NCI-H2227 treated with DMSO at 0.1 percent for 48 hours (cell line): ENCODE measurements at places on chromosomes 13 and 19.

DNA sequence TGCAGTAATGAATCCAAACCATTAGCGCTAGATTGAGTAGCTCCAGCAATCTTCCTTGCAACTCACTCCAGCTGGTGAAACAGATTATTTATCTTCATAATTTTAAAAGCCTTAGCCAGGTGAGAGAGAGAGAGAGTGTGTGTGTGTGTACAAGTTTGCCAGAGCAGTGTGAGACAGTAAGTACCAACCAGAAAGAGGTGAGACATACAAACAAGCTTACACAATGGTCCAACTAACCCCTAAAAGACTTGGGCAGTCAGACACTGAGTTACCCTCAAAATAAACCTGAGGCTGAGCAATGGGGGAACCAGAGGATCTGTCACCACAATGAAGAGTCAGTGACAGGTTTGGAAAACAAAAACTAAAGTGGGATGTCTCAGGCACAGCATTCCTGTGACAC, 8.1 kb upstream of the THSD1 start:
- DNase-seq = no peak

- DNase-seq = no peak
Measured at GRCh38 chr13:46964789-46965527, 68.1 kb upstream of the HTR2A start.

DNA sequence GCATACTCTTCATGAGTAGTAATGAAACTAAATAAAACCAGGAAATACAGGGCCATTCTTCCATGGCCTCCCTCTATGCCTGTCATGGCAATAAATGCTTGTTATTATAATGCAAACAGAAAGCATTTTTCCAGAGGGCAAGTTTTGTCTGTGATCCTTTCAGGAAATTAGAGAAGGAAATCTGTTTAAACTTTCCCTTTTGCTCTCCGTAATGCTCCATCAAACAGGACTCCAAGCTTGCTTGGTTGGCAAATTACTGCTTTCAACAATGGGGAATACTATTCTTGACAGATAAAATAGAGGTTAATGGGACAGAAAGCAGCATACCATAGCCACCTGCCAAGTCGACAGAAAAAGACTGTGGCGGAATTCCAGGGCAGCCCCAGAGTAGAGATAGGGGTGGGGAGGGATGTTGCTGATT, 252.5 kb downstream of the LHFPL6 start:
- peak; percentile 41 for DNase-seq

DNA sequence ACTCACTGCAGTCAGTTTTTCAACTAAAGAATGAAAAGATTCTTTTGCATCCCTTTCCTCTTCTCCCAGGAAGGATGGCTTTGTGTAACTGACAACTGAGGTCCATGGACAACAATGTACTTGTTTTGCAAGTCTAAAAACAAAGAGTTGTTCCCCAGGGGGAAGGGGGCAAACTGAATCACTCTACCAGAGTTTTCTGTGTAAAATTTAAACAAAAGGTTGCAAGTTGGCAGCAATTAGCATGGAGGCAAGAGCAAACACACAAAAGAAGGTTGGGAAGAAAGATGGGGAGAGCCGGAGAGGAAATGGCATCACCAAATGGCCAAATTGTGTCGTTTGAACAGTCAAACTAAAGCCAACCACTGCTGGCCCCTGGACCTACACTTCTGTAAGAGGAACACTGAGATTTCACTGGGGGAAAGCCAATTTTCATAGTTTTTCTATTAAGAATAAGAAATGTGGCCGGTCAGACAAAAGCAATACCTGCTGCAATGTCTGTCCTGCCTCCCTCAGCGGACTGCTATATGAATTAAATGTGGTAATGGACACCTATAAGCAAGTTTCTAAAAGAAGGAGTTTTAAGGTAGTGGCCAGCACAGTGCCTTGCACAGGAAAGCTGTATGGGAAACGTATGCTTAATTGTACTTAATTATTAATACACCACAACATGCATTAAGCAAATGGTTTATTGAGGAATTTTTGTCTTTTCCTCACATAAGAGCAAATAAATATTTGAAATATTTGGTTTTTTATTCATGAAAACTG, 16.1 kb upstream of the SACS start:
- no peak for DNase-seq

DNA sequence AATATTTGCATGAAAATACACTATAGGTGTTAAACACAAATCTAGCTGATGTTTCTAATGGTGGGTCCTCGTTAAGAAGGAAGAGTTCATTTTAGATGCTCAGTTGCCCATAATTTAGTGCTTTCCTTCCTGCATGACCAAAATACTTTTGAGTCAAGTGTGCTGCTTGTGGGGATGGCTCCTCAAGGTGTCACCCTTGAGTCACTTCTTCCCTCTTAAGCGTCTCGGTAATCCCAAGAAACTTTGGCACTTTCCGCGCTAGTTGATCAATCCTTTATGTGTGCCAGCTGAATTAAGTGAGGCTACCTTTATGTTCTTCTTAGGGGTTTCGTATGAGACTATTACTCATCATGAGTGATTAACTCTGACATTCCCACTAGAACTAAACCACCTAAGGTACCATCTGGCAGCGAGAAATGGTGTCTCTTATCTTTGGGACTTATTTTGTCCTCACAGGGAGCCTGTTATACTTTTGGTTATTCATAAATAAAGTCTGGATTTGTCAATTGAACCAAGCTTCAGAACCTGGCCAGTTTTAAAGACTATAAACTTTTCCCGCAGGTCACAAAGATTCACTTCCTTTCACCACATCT, 106.8 kb downstream of the NHLRC3 start:
- DNase-seq = peak; percentile 1

GRCh38 chr13:100961186-100961585, 286.6 kb upstream of the TMTC4 start:
- no peak for DNase-seq

DNA sequence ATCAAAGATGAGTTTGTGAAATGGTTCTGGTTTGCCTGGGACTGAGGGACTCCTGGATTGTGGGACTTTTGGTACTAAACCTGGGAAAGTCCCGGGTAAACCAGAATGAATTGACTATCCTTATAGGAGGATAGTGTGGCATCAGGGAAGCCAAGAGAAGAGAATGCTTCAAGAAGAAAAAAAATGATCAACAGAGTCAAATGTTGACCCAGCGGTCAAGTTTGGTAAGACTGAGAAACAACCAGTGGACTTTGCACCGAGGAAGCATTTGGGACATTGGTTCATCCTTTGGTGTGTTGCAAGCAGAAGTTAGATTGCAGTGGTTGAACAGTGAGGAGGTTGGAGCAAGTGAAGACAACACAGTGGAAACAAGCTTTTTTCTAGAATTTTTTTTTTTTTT, 33.5 kb downstream of the CLEC17A start:
- DNase-seq = no peak

GRCh38 chr13:20776751-20777150, 3.0 kb upstream of the EEF1AKMT1 start:
- no peak for DNase-seq

GRCh38 chr19:18282788-18283141, 1.3 kb upstream of the JUND start:
- DNase-seq = no peak

GRCh38 chr19:3319643-3320353, 46.6 kb upstream of the NFIC start:
- no peak for DNase-seq

DNA sequence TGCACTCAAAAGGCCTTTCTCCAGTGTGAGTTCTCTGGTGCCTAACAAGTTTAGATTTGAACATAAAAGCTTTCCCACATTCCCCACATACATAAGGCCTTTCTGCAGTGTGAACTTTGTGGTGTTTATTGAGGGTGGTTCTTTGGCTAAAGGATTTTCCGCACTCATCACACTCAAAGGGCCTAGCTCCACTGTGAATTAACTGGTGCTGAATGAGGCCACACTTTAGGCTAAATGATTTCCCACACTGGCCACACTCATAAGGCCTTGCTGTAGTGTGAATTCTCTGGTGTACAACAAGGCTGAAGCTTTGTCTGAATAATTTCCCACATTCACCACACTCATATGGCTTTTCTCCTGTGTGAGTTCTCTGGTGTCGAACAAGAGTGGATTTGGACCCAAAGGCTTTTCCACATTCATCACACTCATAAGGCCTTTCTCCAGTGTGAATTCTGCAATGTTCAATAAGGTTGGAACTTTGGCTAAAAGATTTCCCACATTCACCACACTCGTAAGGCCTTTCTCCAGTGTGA, 6.2 kb downstream of the ZNF416 start:
- DNase-seq = no peak

DNA sequence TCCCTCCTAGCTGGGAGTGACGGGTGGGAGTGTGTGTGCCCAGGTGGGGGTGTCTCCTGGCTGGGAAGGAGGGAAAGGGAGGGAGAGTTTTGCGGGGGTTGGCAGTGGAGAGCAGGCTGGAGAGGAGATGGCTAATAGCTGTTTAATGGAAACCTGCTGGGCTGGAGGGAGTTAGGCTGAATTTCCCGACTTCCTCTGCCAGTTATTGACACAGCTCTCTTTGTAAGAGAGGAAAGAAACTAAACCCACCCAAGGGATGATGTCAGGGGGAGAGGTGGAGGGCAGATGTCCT, 10.2 kb upstream of the ILF3 start:
- peak; percentile 28 for DNase-seq

GRCh38 chr19:33388725-33389420, 15.4 kb downstream of the CEBPG start:
- no peak for DNase-seq

GRCh38 chr13:95150555-95150954, 150.7 kb downstream of the ABCC4 start:
- no peak for DNase-seq

- DNase-seq = no peak
Measured at GRCh38 chr19:2351591-2351990, 8.5 kb upstream of the TMPRSS9 start.

DNA sequence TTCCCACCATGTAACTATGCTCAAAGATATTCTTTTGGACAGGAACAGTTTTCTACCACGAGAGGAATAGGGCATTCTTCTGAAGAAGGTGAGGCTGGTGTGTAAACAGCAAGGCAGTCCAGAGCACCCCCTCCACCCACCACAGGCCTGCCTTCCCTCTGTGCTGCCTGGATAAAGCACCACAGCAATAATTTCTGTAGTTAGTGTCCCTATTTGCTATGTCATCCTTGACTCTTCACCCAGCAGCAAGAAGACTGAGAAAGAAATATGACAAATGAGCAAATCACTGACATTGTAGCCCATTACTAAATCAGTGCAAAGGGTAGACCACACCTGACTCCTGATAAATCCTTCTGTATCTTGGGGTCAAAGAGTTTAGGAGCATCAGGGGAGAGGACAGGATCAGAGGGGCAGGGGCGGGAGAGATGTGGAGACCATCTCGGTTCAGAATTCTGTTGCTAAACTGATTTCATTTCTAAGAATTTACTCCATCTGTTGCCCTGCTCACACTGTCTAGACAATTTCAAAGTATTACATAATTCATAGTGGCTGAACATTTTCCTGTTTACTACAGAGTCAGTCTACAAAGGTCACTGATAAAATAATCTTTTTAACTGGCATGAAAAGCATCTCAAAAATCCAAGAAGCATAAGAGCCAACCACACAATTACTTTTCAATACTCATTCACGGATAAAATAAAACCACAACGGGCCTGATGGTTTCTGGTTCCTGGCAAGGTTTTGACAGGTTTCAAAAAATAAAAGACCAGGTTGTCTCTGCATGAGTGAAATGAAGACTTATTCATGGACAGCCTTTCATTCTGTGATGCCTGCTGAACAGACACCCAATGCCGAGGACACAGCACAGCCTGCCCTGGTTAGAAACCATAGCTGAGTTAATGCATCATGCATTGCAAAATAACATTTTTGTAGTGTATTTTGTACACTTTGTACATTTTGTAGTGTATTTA, 88.4 kb upstream of the IRS2 start:
- DNase-seq = no peak

DNA sequence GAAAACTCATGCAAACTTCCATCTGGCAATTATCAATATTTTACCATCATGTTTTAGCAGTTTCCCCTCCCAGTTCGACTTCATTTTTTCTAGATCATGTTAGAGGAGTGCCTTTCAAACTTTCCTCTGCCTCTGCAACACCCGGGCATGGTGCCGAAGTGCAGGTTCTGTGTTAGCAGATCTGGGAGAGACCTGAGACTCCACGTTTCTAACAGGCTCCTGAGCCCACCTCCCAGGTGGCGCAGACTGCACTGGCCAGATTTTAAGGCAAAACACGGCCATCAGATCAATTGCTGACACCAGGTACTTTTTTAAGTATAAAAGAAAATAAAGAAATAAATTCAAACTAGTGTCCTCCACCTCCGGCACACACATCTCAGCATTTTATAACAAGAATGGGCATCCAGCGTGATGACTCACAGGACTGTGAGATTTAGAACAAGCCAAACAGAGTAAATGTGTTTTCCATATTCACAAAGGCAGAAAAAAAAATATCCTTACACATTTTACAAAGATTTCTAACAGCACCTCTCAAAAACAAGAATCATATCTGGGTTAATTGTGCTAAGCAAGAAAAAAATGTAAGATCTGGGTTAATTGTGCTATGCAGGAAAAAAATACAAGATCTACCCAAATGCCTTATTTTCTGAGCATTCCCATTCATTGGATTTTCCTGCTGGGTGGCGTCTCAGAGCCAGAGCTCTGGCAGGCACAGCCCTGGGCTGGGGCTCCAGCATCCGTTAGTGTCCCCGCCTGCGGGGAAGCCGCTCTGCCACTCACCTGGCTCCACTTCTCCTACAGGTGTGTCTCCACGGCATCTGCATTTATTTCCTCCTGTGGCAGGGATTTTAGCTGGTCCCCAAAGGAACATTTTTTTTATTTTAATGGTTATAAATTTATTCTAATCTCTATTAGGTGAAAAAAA, 127.9 kb upstream of the SOX1 start:
- no peak for DNase-seq

DNA sequence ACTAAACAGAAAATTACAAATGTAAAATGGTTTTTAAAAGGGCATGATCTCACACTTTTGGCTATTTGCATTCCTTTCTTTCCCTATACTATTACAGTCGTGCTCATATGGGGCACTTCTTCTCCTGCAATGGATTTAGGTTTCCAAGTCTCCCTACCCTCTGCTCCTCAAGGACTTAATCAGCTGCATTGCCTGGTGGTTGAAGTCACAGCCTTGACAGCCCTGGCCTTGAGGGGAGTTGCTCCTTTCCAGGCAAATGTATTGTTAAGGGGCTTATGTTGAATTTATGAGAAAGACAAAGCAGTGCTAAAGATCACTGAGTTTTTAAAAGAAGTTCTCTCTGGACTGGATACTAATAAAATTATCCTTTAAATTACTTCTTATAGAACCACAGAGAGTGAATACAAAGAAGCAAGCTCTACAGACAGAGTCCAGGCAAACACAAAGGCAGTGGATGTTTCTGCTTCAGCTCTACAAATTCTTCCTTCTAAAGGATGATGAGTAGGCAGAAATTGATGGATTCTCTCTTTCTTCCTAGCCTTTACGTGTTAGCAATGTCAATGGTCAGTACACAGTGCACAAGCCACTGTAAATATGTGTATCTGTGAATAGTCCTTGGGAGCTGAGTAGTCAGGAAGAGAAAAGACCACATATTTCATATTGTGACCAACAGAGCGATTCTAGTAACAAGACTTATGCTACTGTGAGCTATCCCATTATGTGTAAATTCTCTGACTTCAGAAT, 390.9 kb downstream of the TBC1D4 start:
- no peak for DNase-seq

- no peak for DNase-seq
Measured at GRCh38 chr13:25901460-25902376, 150.1 kb downstream of the SHISA2 start.
